ENCODE measurements at places on chromosomes 5 and 9. TPM values are rescaled to one million over a fixed set of nuclear protein-coding genes. Genes with fewer than 3 reads are reported as not detected.

- no peak for DNase-seq
These were observed 1.7 kb upstream of the ANGPTL2 start for GRCh38 chr9:127124111-127124531.

The KCNN2 gene
- not detected for total RNA-seq

The CDH18 gene
- total RNA-seq = not detected

DNA sequence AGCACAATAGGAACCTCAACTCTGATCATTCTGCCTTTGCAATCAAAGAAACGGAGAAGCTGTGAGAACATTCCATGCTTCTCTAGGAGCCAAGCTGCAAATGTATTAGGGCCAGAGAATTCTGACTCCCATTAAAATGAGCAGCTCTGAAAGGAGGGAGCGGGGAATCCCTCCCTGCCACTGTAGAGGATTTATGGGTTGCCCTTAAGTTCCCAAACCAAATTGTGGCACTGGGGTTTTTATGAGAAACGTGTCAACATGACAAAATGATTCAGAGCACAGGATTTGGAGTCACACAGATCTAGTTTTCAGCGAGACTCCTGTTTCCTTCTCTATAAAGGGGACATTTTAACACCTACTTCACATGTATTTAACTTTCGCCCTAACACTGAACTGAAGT, 1.8 kb downstream of the IL6ST start:
- DNase-seq = no peak

GRCh38 chr5:423626-424261, 19.2 kb upstream of the EXOC3 start:
- DNase-seq = no peak

GRCh38 chr5:96093340-96093739, 131.7 kb upstream of the ELL2 start:
- no peak for DNase-seq

GRCh38 chr5:143231416-143231815, 172.1 kb downstream of the NR3C1 start:
- DNase-seq = no peak

The IFNA13 gene
- total RNA-seq = not detected

DNA sequence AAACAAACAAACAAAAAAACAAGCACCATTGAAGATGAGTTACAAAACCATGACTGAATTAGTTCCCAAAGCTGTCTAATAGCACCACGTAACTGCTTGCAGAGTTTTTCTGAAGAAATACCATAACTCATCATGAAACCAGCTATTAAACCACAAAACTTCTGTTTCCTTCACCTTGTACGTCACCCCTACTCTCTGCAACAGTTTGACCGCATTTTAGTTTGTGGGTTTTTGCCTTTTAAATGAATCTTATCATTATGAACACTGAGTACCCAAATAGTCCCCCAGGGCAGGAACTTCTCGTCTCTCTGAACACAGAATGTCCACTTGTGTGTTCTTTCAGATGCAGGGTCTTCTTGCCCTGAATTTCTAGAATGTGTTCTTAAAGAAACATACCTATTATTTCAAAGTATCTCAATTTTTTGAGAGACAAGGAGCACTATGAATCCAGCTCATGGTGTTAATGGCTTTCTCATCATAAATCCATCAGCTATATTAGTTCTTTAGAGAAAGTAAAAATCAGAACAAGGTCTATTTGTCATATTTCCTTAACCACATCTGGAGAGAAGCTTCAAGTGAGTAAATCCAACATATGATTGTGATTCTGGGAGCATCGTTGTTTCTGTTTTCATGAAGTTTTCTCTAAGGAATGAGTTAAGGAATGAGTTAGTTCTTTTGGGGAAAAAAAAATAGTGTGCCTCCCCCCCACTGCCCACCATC, 210.6 kb downstream of the AUH start:
- DNase-seq = no peak

DNA sequence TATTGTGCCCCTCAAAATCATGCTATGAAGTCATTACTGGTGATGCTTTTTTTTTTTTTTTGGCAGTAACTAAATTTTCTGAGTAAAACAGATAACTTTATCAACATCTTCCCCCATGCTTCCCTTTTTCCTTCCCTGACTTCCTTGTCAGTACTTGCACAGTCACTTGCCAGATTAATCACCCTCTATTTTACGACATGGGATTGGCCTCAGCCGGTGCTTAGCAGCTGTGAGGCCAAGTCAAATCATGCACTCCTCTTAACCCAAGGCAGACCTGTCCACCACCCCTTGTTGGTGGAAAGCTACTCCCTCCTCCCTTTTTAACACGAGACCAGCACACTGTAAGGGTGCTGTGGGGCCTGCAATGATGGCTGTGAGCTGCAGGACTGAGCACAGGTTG, 118.0 kb upstream of the OTULINL start:
- no peak for DNase-seq

GRCh38 chr9:134707731-134708671, 66.4 kb downstream of the COL5A1 start:
- DNase-seq = no peak

DNA sequence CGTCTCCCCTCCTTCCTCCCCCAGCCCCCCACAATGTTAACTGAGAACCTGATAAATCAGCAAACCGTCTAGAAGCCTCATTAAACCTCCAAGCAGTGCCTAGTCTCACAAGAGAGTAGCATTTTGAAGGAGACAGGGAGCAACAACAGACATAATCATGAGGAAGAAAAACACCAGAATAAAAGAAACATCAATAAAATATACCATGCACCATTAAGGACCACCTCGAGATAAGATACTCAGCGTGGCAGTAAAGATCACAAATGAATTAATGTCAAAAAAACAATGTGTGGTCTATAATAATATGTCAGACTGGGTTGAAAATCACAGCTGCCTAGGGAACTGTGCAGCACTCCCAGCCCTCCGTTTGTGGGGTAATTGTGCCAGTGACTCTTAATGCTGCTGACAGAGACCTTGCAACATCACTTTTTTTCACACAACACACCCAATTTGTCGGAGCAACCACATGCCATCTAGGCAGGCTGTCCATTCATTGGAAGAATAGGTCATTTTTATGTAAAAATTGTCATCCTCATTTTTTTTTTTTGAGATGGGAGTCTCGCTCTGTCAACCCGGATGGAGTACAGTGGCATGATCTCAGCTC, 450.8 kb upstream of the WWC1 start:
- no peak for DNase-seq

- DNase-seq = no peak
These were observed 297.7 kb downstream of the PARP8 start for GRCh38 chr5:50963971-50964745.

- DNase-seq = no peak
These were observed 312.0 kb downstream of the TLE1 start for GRCh38 chr9:81377320-81377719.

The GTF3C5 gene
- 74.4 TPM for total RNA-seq

- DNase-seq = no peak
These were observed 1.5 kb downstream of the DIRAS2 start for GRCh38 chr9:90641086-90641485.

The TSSK1B gene
- total RNA-seq = 0.33 TPM

DNA sequence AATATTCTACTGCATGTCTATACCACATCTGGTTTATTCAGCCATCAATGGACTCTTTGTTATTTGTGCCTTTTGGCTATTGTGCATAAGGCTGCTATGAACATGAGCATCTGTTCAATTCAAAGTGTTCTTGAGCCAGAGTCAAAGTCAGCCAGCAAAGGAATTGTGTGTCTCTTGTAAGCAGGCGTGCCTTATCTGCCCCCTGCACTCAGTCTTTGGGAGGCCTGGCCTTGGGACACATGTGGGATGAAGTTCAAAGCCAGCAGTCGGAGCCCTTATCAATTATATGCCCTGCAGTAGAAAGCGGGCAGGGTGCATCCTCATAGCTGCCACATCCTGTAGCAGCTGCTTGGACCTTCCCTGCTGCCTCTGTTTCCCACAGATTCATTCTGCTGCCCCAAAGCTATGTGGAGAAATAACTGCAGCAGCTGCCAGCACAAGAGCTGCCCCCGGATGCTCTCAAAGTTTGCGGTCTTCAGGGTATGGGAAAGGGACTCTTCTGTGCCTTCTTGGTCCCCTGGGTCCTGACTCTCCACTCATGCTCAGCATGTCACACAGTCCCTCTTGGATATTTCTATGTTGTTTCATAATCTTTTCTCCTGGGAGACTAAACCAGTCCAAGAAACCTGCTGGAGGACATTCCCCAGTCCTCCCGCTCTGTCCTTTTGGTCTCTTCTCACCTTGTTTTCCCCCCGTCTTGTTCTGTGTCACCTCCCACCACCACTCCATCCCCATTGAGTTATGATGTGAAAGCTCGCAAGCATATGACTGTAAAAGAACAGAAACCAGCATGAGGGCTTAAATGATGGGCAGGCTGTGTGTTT, 35.9 kb downstream of the STOM start:
- DNase-seq = peak; percentile 65

GRCh38 chr5:76723906-76724305, 8.0 kb downstream of the F2R start:
- no peak for DNase-seq

The SH3TC2 gene
- 9.4 TPM for total RNA-seq

DNA sequence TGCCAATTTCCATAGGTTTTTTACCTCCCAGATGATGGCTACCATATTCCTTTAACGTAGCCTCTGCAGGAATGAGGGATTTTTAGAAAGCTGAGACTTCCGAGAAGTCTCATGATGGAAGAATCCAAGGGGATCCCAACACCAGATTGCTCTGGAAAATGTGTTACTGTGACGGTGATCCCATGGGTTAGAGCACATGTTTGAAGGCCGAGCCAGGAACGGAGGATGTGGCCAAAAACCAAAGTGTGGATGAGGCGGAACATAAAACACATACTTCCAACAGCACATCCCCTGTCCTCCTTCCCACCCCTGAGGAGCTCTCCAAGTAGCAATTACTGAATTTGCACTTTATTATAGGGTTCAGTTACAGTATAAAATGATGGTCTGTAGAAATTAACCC, 82.6 kb downstream of the GPR21 start:
- no peak for DNase-seq

GRCh38 chr9:132023419-132024180, 56.1 kb downstream of the MED27 start:
- DNase-seq = no peak

DNA sequence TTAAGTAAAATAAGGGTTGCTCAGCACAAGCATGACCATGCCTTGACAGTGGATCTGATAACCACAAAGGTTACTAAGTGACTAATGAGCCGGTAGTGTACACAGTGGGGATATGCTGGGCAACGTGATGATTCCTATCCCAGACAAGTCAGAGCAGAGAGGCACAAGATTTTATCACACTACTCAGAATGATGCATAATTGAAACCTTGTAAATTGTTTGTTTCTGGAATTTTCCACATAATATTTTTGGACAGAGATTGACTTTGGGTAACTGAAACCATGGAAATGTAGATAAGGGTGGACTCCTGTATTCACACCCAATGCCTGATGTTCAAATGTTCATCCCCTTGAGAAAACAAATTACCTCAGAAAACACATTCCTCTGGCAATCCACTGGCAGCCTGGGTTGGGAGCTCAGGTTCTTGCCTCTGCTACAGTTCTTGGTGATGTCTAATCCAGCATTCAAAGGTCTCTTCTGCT, 16.2 kb upstream of the ERAP1 start:
- DNase-seq = no peak

- DNase-seq = no peak
These were observed 39.1 kb upstream of the PJA2 start for GRCh38 chr5:109448838-109449237.

GRCh38 chr5:59174248-59174844, 591.5 kb downstream of the RAB3C start:
- DNase-seq = no peak

DNA sequence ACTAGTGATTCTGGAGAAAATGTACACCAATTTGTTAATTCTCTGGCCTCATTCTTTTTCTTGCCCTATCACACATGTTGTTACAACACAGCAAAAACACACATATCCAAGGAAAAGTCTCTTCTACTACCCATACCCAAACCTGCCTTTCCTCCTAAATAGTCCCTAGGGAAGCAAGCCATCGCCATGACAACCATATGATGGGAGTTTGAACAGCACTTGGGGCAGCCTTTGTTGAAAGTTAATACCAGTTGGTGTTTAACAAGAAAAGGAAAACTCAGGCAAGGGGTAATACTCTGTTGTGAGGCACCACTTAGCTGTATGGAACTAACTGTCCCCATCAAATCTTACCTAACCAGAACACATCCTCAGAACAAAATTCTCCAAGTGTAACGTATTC, 1.7 kb downstream of the TRPM3 start:
- no peak for DNase-seq

The CCDC69 gene
- 97.0 TPM for total RNA-seq

The ADCY2 gene
- total RNA-seq = 4.9 TPM

GRCh38 chr5:104111632-104112031, 549.0 kb upstream of the NUDT12 start:
- DNase-seq = no peak

DNA sequence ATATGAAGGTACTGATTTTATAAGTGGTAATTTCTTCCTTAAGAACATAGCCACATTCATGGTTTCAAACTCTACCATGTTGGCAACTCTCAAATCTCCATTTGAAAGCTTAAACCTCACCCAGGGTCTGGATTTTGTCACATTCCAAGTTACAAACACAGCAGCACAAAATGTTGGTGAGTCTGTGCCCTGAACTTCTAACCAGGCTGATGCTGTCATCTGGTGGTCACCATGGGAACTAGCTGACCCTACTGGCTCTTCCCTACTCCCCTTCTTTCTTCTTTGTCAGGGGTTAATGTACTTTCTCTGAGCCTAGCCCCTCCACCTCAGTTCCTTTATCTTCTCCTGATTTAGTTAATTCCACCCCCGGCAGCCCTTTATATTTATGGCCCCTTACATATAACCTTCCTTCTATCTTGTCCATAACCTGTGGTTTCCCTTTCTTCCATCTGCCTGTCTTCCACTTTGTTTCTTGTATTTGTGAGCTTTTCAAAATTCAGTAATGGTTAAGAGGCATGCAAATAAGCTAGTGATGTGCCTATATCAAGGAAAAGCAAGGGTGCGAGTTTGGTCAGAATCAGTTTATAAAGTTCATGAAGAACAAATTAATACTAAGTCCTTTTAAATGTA, 35.9 kb downstream of the TGFBR1 start:
- no peak for DNase-seq

The EQTN gene
- 0.98 TPM for total RNA-seq

DNA sequence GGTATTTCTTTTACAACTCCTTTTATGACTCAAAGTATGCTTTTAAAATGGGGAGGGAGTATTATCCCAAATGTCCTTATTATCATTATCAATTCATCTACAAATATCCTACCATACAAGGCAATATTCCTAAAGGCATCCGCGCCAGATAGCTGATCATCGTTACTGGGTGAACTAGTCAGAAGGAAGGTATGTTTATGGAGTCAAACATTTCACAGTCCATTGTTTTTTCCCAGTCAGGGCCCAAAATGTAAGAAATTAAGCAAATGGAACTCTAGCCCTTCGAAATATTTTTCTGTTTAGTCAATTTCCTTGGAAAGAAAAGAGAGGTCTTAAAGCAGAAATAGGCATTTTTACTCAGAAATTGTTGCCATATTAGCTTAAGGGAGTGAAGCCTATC, 188.5 kb upstream of the CCNG1 start:
- DNase-seq = no peak
